A549 (cell line): ENCODE measurements at places on chromosomes 1 and 21.

- no peak for DNase-seq
Observed at GRCh38 chr1:158020886-158021620, 27.6 kb downstream of the KIRREL1 start.

- no peak for DNase-seq
Observed at GRCh38 chr1:3676581-3677470, 24.5 kb downstream of the TP73 start.

DNA sequence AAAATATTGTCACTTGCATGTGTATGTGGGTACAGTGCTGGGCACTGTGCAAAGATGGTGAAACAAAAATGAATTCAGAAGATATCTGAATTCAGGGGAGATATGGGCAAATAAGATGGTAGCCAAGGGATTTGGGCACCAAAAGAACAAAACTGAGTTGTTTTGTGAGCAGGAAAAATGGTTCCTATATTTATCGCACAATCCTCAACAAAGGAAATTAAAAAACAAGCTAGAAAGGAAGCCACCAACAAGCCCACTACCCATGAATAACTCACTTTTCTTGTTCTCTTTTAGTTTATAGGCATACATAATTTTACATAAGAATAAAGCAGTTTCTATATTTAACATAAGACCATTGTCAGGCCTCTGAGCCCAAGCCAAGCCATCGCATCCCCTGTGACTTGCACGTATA, 40.7 kb upstream of the VASH2 start:
- DNase-seq = no peak

GRCh38 chr1:215748431-215748830, 181.3 kb downstream of the KCTD3 start:
- no peak for DNase-seq

GRCh38 chr21:35616090-35616489, 444.2 kb downstream of the SETD4 start:
- peak; percentile 1 for DNase-seq

- no peak for DNase-seq
Observed at GRCh38 chr21:42162831-42163510, 56.0 kb upstream of the ABCG1 start.

- no peak for DNase-seq
Observed at GRCh38 chr1:106278716-106279115, 777.8 kb upstream of the PRMT6 start.

- no peak for DNase-seq
Observed at GRCh38 chr21:41280115-41280919, 36.3 kb upstream of the FAM3B start.

GRCh38 chr1:220113136-220113695, 19.3 kb downstream of the IARS2 start:
- DNase-seq = no peak

GRCh38 chr1:223853275-223853674, 7.5 kb upstream of the TP53BP2 start:
- DNase-seq = no peak

DNA sequence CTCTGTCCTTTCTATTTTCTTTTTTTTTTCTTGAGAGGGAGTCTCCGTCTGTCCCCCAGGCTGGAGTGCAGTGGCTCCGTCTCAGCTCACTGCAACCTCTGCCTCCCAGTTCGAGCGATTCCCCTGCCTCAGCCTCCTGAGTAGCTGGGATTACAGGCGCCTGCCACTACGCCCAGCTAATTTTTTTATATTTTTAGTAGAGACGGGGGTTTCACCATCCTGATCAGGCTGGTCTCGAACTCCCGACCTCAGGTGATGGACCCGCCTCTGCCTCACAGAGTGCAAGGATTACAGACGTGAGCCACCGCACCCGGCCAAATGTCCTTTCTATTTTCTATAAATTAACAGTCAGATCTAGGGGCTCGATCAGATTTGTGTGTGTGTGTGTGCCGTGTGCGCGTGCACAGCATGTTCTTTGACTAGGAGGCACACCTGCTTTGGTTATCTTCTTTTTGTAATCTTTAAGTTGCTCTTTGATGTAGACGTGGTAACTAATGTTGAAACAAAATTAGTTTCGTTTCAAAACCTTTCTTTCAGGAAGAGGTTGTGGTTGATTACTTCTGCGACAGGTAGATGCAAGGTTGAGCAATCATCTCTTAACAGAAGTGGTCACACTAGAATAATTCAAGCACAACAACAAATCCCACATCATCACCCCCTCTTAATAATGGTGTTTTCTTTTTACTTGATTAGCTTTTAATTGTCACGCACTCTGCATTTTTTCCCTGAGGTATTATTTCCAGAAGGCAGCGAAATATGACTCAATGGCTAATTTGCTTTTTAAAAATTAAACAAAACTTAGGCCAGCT, 779 bp upstream of the DEGS1 start:
- peak; percentile 37 for DNase-seq
